ENCODE measurements at places on chromosomes 16 and 17.

GRCh38 chr17:31467502-31468256 lies 76.2 kb downstream of the RAB11FIP4 start:
- DNase-seq, result no peak

DNA sequence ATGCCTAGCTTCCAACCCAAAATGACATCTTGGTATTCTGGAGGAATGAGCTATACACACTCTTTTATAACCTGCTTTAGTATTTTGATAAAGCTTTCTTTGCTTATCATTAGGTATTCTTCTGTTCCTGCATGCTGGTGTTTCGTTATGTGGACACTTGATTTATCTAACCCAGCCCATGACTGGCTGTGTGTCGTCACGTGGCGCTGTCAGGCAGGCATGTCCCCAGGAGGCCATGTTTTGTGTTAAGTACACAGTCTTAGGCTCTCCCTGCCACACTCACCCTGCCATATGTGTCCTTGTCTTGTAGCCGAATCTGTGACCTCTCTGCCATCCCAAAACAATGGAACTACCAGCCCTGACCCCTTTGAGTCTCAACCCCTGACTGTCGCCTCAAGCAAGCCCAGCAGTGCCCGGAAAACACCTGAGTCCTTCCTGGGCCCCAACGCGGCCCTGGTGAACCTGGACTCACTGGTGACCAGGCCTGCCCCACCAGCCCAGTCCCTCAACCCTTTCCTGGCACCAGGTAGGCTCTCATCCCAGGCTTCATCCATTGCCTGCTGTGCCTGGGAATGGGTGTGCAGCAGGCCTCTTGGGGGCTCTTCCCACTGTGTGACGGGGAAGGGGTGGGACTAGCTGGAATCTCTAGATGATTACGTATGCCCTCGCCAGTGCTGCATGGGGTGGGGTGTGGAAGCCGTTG lies 30.8 kb downstream of the B9D1 start:
- DNase-seq, result no peak

DNA sequence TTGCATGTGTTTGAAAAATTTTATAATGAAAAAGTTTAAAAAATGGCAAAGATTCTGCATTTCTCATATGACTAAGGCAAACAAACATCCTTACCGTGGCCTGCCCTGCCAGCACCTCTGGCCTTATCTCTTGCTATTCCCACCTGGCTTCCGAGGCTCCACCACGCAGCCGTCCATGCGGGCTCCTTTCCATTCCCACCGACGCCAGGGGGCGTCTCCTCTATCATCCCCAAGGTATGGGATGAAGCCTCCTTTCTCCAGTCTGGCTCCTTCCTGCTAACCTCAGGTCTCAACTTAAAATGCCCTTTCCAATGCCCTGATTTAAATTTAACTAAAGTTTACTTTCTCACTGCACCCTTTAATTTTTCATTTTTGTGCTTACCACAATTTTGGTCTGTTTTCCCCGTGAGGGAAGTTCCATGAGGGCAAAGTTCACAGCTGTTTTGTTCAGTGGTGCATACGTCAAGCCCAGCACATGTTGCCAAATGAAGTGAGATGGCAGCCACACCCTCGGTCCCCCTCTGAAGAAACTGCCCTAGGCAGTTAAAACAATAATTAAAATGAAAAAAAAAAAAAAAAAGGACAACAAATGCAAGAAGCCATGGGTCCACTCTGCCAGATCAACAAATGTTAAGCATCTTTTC lies 13.3 kb upstream of the SDK2 start:
- DNase-seq, result peak; percentile 36

GRCh38 chr17:71501711-71502110 lies 619.1 kb upstream of the SOX9 start:
- DNase-seq, result no peak

DNA sequence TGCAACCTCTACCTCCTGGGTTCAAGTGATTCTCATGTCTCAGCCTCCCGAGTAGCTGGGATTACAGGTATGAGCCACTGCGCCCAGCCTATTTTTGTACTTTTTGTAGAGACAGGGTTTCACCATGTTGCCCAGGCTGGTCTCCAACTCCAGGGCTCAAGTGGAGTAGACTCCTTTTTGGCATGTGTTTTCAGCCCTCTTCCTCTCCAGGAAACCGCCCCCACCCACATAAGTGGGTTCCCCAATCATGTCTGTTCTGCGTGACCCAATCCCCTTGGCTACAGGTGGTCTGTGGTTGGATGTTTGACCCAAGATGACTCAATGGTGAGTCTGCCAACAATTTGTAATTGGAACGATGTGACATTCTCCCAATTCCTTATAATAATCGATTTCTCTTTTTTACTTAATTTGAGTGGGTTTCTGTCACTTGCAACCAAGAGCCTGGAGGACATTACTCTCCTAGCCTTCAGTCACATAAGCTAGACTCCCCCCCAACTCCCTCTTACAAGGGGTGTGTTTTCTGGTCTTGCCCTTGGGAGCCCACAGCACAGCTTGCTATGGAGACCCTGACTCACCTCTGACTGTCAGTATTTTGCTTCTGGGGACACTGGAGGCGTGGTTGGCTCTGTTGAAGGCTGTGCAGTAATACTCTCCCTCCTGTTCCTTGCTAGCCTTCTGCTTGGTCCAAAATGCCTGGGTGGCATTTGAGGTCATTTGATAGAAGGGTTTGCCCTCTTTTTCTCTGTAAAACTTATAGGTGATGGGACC lies 34.9 kb downstream of the PECAM1 start:
- DNase-seq, result no peak

All from activated CD4-positive, alpha-beta T cell treated with anti-CD3 and anti-CD28 coated beads for 4 hours (primary cell).